Cerebellar nuclear complex (tissue), 1 donor: ENCODE measurements at places on chromosomes 1 and 21.

DNA sequence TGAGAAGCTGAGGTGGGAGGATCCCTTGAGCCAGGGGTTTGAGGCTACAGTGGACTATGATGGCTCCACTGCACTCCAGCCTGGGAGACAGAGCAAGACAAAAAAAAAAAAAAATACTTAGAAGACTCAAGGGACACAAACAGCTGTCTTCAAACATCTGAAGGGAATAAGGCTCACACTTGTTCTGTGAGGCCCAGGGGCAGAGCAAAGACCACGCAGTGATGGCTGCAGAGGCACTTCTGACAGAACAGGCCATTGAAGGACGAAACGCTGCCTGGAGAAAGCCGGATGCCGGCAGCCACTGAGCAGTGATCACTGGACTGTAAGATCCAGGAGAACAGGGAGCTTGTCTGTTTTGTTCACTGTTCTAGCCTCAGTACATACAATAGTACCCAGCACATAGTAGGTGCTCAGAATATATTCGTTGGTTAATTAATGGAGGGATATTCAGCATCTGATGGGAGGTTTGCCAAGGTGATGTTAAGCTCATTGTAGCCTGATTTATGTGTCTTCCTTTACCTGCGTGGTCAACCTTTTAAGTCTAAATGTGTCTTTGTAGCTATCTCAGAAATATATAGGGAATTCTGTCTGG, 12.1 kb upstream of the NDC1 start:
- no peak for DNase-seq

DNA sequence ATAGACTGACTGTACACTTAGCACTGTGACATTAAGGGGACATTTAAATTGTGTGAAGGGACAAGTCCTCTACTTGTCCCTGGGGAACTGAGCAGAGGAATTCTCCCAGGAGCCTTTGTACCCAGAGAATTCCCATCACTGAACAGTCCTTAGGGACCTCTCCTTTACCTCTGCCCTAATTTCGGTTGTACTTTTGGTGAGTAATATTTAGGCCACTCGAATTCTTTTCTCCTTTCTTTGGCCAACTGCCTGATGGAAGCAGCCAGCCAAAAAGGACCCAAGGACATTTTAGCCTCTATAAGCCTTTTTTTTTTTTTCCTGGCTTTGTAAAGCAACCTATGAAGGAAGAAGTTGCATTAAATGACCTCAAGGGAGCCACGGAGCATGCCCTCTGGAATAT, 71.5 kb downstream of the NR5A2 start:
- no peak for DNase-seq

- DNase-seq = no peak
Measured at GRCh38 chr1:183185941-183186490, at the start of gene LAMC2. Gene LAMC2, plus strand, starts transcription at chr1:183186264. Its CDS starts 89 bp downstream, at chr1:183186353.

DNA sequence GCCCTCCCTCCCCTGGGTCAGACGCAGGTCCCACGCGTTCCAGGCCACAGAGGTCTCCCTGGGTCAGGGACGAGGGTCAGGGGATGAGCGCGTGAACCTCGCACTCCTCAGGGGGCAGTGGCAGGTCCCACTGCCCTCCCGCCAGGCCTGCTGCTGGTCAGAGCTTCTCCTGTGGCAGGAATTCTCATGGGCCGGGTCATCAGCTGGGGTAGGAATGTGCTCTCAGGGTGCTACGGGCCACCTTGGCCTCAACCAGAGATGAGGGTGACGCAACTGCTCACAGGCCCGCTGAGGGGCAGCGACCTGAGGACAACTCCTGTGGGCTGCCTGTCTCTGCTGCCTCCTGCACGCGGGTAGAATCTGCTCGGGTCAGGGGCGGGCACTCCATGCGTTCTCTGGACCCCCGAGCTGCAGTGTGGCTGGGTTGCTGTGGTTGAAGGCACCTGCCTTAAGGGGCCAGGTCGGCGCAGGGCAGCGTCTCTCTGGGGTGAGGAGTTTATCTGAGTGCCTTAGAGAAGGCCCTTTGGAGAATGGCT, 128.8 kb downstream of the PRDM16 start:
- DNase-seq = no peak

DNA sequence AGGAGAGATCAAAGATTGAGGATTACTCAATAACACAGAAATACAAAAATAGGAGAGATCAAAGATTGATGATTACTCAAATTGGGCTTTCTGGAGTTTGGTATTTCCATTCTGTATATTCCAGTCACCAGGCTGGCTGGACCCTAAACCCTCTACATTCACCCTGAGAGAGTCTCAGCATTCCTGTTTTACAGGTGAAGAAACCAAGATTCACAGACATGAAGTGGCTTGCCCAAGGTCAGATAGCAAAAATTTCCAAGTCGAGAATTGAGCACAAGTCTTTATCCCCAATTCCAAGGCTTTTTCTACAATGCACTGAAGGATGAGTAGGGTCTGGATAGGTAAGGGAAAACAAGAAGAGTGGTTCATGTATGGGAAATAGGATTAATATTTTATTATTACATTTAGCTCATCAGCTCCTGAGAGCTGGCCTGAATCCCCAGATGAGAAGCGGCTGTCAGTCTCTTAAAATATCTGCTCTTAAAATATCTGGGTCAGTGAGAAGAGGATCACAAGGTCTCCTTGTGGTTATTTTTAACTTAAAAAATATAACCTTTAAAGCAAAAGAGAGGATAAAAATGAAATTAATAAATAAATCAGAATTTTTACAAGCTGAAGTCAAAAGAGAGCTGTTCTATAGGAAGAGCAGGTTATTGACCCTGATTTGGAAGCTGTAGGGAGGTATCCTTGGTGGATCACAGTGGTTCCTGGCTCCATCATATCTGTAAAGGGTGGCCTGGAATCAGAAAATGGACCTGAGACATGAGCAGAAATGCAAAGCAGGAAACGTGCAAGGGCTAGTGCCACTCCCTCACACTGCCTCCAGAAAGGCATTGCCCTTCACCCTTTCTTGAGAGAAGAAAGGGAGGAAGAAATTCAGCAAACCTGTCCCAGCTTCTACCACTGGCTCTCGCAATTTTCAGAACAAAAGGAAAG, 29.1 kb upstream of the SEC16B start:
- DNase-seq = no peak

DNA sequence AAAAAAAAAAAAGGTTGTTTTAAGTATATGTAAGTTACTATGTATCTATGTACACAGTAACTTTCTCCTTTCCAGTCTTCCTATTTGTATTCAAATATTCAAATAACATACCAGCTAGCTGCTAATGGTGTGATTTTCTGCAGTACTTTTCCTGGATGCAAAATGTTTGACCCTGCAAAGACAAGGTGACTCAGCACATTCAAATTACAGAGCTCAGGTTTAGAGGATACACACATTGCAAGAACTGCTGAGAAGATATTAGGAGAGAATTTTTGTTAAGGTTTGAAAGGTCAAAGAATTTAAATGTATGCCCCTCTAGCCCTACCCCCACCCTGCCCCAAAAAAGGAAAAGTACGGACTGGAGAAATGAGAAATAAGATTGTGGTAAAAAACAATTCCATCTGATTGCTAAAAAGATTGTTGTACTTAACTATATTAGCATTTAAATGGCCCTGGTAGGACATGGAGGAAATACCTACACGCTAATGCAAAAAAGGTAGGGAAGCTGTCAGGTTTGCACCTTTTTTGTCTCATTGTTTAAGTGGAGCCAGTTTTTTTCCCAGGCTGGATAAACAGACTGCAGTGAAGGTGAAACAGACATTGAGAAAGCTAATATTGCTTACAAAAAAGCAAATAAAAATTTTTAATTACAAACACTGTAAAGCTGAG, 45.6 kb downstream of the ZNF281 start:
- DNase-seq = no peak

GRCh38 chr1:95117207-95118066, at the start of gene TLCD4:
Gene TLCD4, plus strand, starts transcription at chr1:95117355. Its CDS starts 26,547 bp downstream, at chr1:95143902.
- no peak for DNase-seq

DNA sequence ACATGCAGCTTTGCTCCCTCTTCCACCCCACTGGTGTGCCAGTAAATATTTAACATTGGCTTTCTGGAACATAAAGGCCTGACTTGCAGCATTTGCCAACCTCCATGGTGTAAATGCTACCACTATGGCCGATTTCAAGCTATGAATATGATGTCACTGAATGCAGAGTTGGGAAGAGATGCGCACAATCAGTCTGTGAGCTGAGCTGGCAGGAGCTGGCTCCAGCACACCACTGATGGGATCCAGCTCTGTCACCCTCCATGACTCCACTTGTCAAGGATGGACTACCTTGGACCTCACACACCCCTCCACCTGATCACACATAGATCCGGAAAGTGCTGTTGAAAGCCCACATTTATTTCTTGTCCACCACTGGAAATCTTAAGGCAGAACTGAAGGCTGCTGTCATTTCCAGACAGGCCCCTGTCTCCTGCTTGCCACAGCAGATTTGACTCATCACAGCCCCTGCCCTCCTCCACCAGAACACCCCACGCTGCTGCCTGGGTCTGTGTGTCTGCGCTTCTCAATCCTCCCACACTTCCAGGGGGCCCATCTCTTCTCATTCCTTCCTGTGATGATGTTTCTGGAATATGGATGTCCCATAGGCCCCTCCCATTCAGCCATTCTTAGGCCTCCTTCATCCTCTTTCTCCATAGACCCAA, 82.2 kb upstream of the BCAR3 start:
- no peak for DNase-seq

DNA sequence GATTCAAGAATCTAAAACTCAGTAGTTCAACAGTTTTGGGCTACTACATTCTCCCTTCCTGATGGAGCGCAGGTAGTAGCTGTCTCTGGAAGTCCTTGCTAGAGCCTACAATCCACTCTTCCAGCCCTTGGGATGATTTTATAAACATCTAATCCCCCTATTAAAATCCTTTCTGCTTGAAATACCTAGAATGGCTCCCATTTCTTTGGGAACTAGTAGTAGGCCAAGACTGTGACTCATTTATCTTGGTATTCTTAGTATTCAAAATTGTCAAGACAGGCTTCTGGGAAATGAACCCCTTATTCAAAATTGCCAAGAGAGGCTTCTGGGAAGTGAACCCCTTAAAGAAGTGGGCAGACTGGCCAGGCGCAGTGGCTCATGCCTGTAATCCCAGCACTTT, 142.5 kb upstream of the FGGY start:
- no peak for DNase-seq

GRCh38 chr1:5742032-5742431, 250.2 kb downstream of the NPHP4 start:
- DNase-seq = no peak

DNA sequence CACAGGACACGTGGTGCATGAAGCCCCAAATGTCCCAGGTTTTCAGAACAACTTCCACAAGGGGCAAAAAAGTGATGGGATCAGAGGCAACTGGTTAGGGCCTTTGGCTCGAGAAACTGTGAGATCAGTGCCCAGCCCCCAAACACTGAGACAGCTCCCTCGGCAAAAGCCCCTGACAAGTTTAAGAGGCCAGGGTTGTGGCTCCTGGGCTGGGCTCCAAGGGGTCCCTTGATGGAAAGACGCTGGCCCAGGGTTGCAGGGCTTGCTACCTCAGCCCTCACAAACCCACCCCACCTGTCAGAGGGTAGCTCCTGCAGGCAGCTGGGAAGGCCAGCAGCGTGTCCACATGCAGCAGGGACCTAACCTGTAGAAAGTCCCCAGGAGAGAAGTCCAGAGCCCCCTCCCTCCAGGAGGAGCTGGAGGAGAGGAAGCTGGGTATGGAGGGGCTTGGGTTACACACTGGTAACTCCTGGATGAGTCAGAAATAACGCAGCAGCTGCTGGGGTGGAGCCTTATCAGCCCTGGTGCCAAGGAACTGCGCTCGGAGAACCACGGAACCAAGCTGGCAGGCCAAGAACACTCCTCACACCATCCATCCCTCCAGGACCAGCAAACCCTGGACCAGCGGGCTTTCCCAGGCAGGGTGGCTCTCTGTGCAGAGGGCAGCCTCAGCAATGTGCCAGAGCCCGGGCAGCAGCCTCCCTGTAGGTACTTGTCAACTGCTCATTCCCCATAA, 37.5 kb downstream of the CTNNBIP1 start:
- DNase-seq = no peak

GRCh38 chr1:116737855-116738321, 16.3 kb upstream of the CD2 start:
- no peak for DNase-seq

GRCh38 chr1:79310609-79311008, 304.1 kb upstream of the ADGRL4 start:
- DNase-seq = no peak

DNA sequence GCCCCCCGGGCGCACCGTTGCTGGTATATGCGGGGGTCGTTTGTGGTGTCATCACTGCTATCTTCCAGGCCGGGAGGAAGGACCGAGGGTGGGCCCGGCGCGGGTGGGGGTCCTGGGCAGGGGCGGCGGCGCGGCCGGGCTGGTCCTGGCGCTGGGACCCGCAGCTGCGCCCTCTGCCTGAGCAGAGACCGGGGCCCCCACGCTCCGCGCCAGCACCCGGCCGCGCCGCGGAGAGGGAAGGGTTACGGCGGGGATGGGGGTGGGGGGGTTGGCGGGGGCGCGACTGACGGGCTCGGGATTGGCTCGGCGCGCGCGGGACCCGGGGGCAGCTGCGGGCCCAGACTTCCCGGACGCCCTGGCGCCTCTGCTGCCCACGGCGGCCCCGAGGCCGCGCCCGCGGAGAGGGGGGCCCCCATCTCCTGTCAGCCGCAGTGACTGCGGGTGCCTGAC, 13.8 kb upstream of the SAMD11 start:
- DNase-seq = no peak

GRCh38 chr1:203638103-203638475, 11.5 kb downstream of the ATP2B4 start:
- DNase-seq = no peak

DNA sequence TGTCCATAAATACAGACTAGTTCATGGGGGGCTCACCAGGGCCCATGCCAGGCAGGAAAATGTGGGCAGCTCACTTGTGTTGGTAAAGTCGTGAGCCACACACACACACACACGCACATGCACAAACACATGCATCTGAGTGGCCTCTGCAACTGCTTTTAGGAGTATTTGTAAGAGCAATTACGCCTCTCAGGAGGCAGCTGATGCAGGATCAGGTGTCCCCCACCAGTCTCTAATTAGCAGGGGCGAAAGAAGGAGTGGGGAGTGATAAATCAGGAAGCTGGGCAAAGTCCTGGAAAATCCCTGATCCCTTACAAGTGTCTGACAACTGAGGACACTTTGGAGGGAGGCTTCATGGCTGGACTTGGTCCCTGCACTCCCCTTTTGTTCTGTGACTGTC, 5.7 kb upstream of the IVL start:
- DNase-seq = no peak
